Sigmoid colon (tissue), 7 donors: ENCODE measurements at places on chromosomes 2 and 18. TPM values are rescaled to one million over a fixed set of nuclear protein-coding genes. Genes with fewer than 3 reads are reported as not detected.

APOB gene
- 1.2 TPM for total RNA-seq

- DNase-seq, result no peak
Observed at GRCh38 chr2:81093031-81093430, 788.5 kb upstream of the LRRTM1 start.

NOL4 gene
- total RNA-seq, result 1.1 TPM

GRCh38 chr2:102310964-102311640 is at the start of gene IL1RL1:
Gene IL1RL1 (plus strand): TSS chr2:102311563. CDS start chr2:102338265, 26,702 bp downstream.
- DNase-seq, result no peak

ACADL gene
- total RNA-seq, result 0.81 TPM

- DNase-seq, result no peak
Observed at GRCh38 chr2:157572725-157573124, 55.9 kb downstream of the ACVR1C start.

GRCh38 chr2:233185330-233185729 is 66.1 kb upstream of the ATG16L1 start:
- DNase-seq, result no peak

DNA sequence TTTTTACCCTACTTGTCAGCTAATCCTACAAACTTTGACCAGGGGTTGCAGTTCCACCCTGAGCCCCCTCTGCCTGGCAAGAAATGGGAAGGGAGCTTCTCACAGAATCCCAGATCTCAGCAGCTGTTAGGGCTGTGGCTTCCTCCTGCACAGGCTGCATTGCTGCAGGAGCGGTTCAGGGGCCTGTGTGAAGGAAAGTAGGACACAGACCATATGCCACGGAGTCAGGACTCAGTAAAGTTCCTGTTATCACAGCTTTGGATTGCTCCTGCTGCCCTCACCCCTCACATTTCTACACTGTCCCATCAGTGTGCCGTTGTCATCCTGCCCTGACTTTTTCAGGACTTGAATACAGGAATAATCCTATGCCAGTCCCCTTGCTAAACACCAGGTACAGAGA is 62.8 kb upstream of the SP3 start:
- no peak for DNase-seq
